ENCODE measurements at places on chromosomes 2 and 18. TPM values are rescaled to one million over a fixed set of nuclear protein-coding genes. Genes with fewer than 3 reads are reported as not detected.
A peak's percentile ranks its signal among the peaks of the same experiment; 100 is the strongest.

The PROKR1 gene
- total RNA-seq = 0.09 TPM

The ANKRD30B gene
- not detected for total RNA-seq

DNA sequence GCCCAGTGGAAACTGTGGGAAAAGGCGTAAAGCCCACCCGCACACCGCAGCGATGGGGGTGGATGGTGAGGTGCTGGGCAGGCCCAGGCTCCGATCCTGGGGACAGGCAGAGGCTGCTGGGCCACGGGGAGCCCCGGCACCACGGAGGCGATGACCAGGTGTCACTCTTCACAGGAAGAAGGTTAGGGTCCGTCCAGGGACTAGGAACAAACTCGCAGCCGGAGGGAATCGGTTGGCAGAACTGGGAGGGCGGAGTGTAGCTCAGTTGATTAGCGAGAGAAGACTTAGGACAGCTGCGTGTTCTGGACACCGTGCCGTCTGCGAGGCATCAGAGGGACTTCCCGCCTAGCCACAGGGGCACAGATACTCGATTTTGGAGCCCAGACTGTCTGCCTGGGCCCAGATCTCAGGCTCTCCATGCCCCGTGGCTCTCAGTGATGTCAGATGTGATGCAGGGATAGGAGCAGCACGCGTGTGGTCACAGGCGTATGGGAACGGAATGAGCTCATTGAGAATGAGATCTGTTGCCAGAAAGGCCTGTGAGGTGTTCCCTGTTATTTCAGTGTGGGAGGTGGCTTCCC is 16.1 kb upstream of the ALLC start:
- no peaks in the 10 kb centered on the region for H3K4me1 ChIP-seq
- H3K4me3 ChIP-seq = no peak overlapping the region
- no peak overlapping the region for H3K27ac ChIP-seq
- H3K27me3 ChIP-seq = no peaks in the 10 kb centered on the region

- no peak overlapping the region for H3K27ac ChIP-seq
- H3K36me3 ChIP-seq = no peaks in the 10 kb centered on the region
- no peak overlapping the region for H3K4me3 ChIP-seq
- DNase-seq = no peak
- no peaks in the 10 kb centered on the region for H3K27me3 ChIP-seq
Observed at GRCh38 chr2:125901278-125901677, 754.7 kb upstream of the GYPC start.

DNA sequence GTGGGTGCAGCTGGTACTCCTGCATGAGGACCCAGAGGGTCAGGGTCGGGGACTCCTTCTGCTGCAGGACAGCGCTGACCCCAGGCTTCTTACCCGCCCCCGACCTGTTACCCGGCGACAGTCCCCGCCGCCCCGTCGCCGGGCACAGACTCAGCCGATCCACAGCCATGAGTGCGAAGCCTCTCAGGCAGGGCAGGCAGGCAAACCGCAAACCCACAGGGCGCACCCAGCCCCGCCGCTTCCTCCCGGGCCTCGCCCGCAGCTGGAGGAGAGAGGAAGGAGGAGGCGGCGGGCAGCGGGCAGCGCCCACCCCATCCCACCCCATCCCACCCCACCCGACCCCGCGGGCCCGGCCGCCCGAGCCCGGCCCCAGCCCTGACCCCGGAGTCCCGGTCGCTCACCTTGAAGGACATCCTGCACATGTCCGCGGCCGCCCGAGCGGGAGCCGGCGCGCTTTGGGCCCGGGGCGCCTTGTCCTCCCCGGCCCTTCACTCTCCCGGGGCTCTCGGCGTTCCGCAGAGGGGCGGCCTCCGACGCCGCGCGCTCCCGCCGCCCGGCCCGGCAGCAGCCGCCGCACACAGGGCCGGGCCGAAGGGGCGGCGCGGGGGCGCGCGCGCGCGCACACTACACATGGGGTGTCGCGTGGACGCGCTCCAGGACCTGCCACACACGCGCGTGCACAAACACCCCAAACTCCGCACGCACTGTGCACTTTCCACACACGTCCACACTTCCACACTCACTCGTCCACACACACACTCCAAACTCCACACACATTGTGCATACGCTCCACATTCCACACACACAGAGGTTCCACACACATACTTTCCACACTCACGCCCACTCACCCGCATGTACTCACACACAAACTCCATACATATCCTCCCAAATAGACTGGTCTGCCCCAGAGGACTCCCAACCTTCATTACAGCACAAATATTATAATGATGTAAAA is at the start of gene ANKRD29:
ANKRD29 (minus strand) TSS at position 603 of the 955 bp plus-strand sequence; CDS start at position 422, 181 bp downstream.
- peak; percentile 36 for DNase-seq
- H3K4me1 ChIP-seq = peaks cover 24% of the 10 kb centered on the region

DNA sequence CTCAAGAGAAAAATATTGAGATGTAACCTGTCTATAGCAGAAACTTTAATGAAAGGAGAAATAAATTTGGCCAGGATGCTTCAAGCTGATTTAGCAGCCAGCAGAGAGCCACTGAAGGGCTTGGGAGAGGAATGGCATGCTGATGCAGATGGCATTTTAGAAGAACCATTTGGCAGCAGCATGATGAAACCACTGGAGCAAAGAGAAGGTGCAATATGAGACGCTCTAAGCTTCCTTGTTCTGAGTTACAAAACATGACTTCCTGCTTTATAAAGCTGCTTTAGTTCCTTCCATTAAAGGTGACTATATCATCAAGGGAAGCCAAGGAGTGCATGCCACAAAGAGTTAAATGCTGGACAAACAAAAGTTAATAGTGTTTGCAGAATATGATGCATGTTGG is 189.7 kb downstream of the PID1 start:
- H3K4me3 ChIP-seq = no peak overlapping the region
- H3K27ac ChIP-seq = no peak overlapping the region
- no peak for DNase-seq

GRCh38 chr2:48984922-48985321 is 169.4 kb downstream of the FSHR start:
- H3K4me1 ChIP-seq = no peaks in the 10 kb centered on the region
- H3K4me3 ChIP-seq = no peak overlapping the region
- DNase-seq = no peak
- H3K27me3 ChIP-seq = no peaks in the 10 kb centered on the region

GRCh38 chr2:7867867-7868266 is 814.0 kb upstream of the ID2 start:
- DNase-seq = no peak
- H3K36me3 ChIP-seq = no peaks in the 10 kb centered on the region
- no peak overlapping the region for H3K4me3 ChIP-seq
- no peaks in the 10 kb centered on the region for H3K27me3 ChIP-seq
- H3K4me1 ChIP-seq = peaks cover 12% of the 10 kb centered on the region
- no peak overlapping the region for H3K27ac ChIP-seq

DNA sequence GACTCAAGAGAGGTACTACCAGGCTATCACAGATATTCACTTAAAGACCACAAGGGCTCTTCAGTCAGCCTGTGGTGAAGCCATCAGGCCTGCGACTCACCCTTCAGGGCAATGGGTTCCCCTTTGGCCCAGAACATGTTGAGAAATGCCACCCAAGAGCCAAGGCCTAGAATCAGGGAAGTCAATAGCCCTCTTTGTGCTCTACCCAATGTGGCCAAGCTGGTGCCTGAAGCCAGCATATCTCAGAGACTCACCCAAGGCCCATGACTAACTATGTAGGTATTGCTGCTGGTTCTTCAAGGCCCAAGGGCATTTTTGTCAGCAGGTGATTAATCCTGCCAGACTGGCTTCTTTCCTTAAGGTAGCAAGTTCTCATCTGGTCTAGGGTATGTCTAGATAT is 338.9 kb upstream of the SETBP1 start:
- no peaks in the 10 kb centered on the region for H3K27me3 ChIP-seq
- H3K4me1 ChIP-seq = no peaks in the 10 kb centered on the region
- H3K36me3 ChIP-seq = no peaks in the 10 kb centered on the region
- no peak overlapping the region for H3K4me3 ChIP-seq

GRCh38 chr2:95171902-95172301 is 6.3 kb downstream of the ZNF2 start:
- peaks cover 4% of the 10 kb centered on the region for H3K36me3 ChIP-seq
- DNase-seq = no peak
- no peak overlapping the region for H3K27ac ChIP-seq
- no peaks in the 10 kb centered on the region for H3K27me3 ChIP-seq

DNA sequence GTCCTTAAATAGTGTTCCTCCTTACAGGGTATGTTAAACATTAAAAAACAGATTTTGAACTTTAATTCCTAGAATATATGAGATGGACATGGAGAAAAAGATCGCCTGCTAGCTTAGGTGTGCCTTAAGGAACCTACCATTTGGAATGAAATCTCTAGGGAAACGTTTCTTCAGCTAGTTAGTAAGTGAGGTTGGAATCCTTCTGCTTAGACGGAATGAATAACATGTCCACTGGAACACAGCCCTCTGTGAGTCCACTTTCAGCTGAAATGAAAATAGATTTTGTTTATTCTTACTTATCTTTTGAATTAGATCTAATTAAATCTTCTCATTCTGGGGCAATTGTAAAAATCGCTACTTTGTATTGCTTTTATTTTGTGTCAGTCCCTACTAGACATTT is 28.4 kb downstream of the NAB1 start:
- H3K36me3 ChIP-seq = no peaks in the 10 kb centered on the region
- DNase-seq = no peak
- H3K27ac ChIP-seq = no peak overlapping the region

GRCh38 chr2:75055820-75056675 is 97.6 kb downstream of the POLE4 start:
- no peak overlapping the region for H3K27ac ChIP-seq
- no peaks in the 10 kb centered on the region for H3K27me3 ChIP-seq
- no peaks in the 10 kb centered on the region for H3K4me1 ChIP-seq

DNA sequence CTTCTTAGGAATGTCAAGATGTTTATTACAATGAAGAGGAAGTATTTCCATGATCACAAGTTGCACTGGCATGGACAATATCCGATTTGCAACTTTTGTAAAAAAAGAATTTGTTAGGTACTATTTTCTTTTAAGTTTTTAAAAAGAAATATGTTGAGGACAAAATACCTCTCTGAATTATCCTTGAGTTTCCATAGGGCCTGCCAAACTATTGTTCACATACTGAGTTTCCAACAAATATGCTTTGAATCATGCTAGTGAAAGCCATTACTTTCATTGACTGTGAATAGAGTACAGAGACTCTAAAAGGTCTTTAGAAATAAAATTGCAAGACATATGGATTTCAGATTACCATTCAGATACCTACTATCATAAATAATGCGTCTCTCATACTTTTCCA is 566.1 kb downstream of the TMEM182 start:
- H3K27me3 ChIP-seq = no peaks in the 10 kb centered on the region
- no peak overlapping the region for H3K27ac ChIP-seq
- no peaks in the 10 kb centered on the region for H3K36me3 ChIP-seq
- H3K4me3 ChIP-seq = no peak overlapping the region
- no peaks in the 10 kb centered on the region for H3K4me1 ChIP-seq

DNA sequence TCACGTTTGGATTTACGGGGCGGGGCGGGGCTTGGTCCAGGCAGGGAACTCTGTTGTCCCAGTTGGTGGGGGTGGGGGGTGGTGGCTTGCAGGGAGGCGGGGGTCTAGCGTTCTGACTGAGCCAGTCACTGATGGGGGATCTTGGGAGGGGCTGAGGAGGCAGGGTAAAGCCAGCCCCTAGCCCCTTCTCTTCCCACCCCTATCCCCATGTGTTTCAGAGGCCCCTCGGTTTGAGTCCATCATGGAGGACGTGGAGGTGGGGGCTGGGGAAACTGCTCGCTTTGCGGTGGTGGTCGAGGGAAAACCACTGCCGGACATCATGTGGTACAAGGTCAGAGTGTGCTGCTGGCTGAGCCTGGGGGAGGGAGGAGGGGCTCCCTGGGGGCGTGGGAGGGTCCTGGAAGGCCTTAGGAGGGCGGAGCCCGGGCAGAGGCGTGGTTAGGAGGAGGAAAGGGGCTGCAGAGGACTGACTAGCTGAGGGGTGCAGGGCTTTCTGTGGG is 22.0 kb upstream of the GMPPA start:
- no peaks in the 10 kb centered on the region for H3K27me3 ChIP-seq
- H3K36me3 ChIP-seq = no peaks in the 10 kb centered on the region
- H3K4me3 ChIP-seq = no peak overlapping the region
- H3K4me1 ChIP-seq = no peaks in the 10 kb centered on the region
- H3K27ac ChIP-seq = no peak overlapping the region
- DNase-seq = no peak

DNA sequence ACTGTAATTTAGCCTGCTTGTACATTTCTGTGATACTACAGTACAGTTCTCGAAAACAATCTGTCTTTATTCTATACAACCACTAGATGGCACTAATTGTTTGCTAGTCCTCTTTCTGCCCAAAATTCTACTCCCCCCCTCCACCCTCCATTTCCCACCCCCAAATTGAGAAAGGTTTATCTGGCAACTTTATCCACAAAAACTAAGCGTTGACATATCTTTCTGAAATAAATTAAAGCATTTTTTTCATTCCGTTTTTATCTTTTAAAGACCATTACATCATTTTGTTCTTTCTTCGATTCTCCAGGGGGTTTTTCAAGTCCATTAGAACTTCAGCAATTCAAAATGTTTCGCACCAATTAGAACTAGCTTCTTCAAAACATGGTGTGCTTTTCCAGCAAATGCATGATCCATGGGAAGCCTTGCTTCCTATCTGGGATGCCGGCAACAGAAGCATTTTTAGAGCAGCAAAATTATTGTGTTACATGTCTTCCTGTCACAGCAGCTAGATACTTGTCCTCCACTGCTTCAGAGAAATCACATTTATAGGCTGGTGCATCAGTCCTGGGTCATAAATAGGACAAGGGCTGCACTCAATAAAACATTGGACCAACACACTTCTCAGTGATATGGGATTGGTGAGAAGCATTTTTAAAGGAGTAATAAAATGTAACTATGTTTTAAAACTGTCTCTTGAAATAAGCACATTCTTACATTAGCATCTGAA is 241.3 kb downstream of the PAX3 start:
- no peaks in the 10 kb centered on the region for H3K4me1 ChIP-seq
- no peak for DNase-seq
- H3K36me3 ChIP-seq = no peaks in the 10 kb centered on the region
- H3K4me3 ChIP-seq = no peak overlapping the region
- no peak overlapping the region for H3K27ac ChIP-seq

Measured in CD8-positive, alpha-beta memory T cell (primary cell).